ENCODE measurements at places on chromosomes 7 and 10. TPM values are rescaled to one million over a fixed set of nuclear protein-coding genes. Genes with fewer than 3 reads are reported as not detected.

EBF3 gene
- not detected for total RNA-seq

CYP2E1 gene
- total RNA-seq: not detected

CELF2 gene
- total RNA-seq: not detected

COL13A1 gene
- 0.47 TPM for total RNA-seq

RASA4 gene
- total RNA-seq: 2.1 TPM

All from MCF 10A (cell line).